Aorta (tissue), 5 donors: ENCODE measurements at places on chromosomes 16 and 17. TPM values are rescaled to one million over a fixed set of nuclear protein-coding genes. Genes with fewer than 3 reads are reported as not detected.
A peak's percentile ranks its signal among the peaks of the same experiment; 100 is the strongest.

SEZ6 gene
- not detected for total RNA-seq

PDK2 gene
- total RNA-seq, result 39.4 TPM

DNA sequence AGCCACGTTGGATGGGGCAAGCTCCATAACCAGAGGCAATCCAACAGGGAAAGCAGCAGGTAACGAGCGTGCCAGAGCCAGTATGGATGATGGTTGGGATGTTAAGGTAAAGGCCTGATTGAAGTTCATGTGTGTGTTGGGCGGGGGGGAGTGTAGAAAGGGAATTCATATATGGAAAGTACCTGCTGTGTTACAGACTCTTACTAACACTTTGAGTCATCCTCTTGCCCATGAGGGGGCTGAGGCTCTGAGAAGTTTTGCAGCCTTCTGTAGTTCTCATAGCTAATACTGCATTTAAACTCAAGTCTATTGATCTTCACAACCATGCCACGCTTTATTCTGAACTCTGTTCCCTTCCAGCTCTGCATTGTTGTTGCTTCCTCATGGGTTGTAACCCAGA is 28.5 kb downstream of the SYCE1L start:
- DNase-seq, result no peak

CBFA2T3 gene
- 4.4 TPM for total RNA-seq

CORO1A gene
- 38.4 TPM for total RNA-seq

DNA sequence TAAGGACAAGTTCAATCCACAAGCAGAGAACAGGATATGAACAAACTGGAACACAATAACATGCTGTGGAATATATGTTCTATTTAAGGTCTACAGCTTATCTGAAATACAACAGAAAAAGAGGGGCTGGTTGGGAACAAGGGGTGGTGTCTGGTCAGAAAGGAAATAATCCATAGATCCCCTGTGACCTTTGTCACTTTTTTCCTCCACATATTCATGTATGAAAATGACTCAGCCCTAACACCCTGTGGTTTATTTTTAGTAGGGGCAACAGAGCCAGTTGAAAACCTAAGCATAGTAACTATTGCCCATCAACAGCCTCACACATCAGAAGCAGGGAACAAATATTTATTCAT is 12.3 kb upstream of the SPAG9 start:
- no peak for DNase-seq

ALOX12 gene
- not detected for total RNA-seq

- DNase-seq, result no peak
These were observed 9.4 kb upstream of the NUFIP2 start for GRCh38 chr17:29303386-29303785.

KRTAP9-1 gene
- total RNA-seq, result not detected

GRCh38 chr16:50308237-50308965 is 42.0 kb downstream of the ADCY7 start:
- peak; percentile 40 for DNase-seq

HOXB13 gene
- not detected for total RNA-seq

DNA sequence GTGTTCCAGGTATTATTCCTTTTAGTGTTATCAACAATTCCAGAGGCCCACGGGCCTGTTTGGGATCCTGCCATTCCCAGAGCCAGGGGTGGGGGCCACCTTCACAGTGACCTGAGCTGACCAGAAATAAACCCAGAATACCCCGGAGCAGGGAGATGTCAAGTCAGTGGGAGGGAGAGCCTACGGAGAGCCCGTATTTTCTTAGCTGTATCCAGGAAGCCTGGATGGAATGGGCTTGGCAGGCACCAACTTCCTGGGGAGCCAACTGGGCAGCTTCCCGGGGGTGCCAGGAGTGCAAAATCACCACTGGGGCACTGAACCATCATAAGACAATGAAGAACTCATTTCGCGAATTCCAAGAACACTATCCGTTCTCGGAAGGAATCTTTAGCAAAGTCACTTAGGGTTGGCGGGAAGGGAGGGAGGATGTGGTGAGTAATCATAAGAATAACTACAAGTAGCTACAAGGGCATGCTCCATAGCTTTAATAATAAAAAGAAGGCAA is 13.2 kb upstream of the MRTFB start:
- DNase-seq, result peak; percentile 76

GRCh38 chr16:75227361-75228142 is 8.8 kb downstream of the CTRB1 start:
- DNase-seq, result peak; percentile 64

DNA sequence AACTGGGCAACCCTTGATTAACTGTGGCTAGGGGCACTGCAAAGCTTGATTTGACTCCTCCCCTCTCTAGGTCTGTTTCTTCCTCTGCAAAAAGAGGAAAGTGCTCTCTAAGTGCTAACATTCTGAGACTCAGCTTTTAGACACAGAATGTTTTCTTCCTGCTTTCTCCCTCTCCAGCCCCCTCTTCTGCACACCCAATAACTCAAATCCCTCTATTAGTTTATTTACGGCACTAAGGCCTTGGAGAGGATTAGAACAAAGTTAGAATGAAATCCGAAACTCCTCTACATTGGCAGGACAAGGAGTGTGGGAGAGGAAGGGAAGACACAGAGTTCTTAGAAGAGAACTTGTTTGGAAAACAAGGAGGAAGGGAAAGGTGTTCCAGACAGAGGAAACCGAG is 3.3 kb upstream of the SBK1 start:
- DNase-seq, result no peak

DNA sequence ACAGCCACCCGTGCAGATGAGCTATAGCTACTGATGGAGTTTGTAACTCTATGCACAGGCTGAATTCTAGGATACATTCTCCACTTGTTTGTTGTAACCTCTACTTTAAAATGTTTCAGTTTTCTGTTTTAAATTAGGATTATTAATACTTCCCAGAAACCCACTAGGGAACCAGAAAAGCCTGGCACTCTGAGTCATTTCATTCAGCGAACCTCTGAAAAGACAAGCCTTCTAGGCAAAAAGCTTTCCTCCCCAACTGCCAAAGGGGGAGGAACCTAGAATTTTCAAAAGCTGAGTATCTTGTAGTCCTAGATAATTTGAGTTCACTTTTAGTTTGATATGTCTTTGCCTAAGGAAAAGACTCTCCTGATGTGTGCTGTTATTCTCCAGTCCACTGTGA is 43.2 kb downstream of the GOSR1 start:
- DNase-seq, result no peak

DNA sequence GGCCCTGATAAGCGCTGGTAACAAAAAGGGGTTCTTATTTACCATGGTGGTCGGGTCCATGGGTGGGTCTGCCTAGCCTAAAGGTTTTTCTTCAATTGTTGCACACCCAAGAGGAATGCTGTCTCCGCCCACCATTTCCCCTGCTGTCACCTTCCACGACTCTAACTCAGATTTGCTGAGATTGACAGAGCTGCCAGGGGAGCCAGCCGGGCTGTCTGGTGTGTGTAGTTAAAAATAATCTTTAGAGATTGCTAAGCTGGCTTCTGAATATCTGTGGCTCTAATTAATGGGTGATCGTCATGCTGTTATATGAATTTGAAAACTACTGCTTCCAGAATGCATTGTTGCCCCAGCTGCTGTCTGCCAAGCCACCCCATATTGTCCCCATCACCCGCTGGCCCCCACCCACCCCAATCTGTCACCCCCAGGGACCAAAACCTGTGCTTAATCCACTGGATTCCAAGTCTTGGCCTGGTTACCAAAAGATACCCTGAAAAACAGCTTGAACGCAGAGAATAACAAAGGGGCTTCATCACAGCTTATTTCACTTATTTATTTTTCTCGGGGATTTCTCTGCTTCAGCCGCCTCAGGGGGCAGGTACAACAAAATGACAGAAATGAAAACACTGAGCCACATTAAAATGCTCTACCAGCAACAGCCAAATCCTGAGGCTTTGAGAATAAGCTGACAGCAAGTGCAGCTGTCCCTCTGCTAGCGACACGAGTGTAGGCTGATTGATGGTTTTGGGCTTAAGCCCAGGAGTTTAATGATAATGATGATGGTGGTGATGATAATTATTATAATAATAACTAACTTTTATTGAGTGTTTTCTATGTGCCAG is 46.1 kb upstream of the NLK start:
- no peak for DNase-seq

DNA sequence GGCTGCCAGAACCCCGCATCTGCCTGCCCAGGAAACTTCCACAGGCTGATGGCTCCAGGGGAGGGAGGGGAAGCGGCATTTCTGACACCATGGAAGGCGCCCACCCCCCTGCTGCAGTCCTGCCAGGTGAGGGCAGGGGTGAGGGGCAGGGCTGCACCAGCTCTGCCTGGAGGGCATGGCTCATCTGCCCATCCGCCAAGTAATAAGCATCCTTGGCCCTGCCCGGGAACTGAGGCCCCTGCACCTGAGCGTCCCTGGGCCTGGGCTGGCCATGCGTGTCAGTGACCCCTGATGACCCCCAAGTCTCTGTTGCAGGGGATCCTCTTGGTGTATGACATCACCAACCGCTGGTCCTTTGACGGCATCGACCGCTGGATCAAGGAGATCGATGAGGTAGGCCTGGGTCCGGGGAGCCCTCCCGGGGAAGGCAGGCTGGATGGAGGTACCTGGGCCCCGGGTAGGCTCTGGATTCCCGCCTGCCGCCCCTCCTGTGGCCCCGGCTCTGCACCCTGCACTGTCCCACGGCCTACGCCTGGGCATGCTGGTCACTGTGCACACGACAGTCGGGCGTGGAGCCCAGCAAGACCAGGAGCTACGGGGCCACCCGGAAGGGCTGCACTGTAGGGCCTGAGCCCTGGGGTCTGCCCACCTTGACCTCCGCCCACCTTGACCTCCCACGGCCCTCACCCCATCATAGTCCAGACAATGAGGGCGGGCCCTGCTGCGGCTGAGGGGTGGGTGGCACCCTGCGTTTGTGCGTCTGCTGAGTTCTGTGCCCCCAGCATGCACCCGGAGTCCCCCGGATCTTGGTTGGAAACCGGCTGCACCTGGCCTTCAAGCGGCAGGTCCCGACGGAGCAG is 5.4 kb upstream of the WFIKKN1 start:
- no peak for DNase-seq

- DNase-seq, result no peak
These were observed 244.7 kb upstream of the WSB1 start for GRCh38 chr17:27049104-27049784.

DNA sequence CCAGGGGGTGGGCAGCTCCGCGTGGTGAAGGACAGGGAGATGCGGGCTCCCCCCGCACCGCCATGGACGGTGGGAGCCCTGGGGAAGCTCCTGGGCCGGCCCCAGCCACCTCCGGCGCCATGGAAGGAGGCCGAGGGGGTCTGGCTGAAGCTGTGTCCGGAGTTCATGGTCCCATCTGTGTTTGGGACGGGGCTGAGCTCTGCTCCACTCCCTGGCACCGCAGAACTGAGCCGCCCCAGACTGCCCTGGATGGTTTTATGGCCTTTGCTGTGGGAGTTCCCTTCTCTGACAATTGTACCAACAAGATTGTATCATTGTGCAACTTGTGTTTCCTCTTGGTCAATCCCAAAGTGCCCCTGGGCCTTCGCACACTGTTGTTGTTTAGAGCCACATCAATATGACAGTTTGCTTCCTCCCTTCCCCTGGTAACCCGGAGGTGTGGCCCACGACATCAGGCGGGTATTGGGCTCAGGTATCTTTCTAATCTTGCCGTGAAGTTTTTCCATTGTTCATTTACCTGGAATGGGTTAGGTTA is 942 bp downstream of the KRT23 start:
- DNase-seq, result no peak

CCL3 gene
- total RNA-seq, result 17.9 TPM

- DNase-seq, result no peak
These were observed 24.6 kb downstream of the COPRS start for GRCh38 chr17:31834448-31834847.

GRCh38 chr16:15517743-15518377 is 83.5 kb downstream of the BMERB1 start:
- no peak for DNase-seq
